ENCODE measurements at places on chromosomes 7 and 10.

- no peak for DNase-seq
Measured at GRCh38 chr10:72095195-72095594, 6.8 kb upstream of the SPOCK2 start.

- no peak for DNase-seq
Measured at GRCh38 chr10:59553162-59553900, 156.3 kb downstream of the SLC16A9 start.

GRCh38 chr10:49539320-49539885 is 482 bp upstream of the ERCC6 start:
- DNase-seq: no peak

GRCh38 chr10:92432596-92432995 is 141.3 kb downstream of the IDE start:
- DNase-seq: no peak

GRCh38 chr7:80608336-80608735 is 30.1 kb upstream of the CD36 start:
- no peak for DNase-seq

- DNase-seq: no peak
Measured at GRCh38 chr7:67807826-67808225, 811.2 kb downstream of the TYW1 start.

DNA sequence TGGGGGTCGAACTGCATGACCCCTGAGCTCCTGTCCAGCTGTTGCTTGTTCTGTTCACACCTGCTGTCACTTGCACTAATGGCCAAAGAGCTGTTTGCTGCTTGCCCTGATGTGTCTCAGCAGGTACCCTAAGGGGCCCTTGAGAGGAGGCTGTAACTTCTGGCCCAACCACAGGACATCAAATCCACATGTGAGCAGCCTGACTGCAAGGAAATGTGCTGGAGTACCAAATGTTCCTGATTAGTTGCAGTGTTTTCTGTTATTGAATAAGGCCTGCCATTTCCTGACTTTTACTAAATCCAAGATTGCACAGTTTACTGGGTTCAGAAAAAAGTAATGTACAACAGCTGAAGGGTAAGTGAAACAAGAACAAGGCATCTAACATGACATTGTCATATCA is 91.7 kb upstream of the IL6 start:
- DNase-seq: no peak

- DNase-seq: no peak
Measured at GRCh38 chr7:136293272-136293671, 316.1 kb upstream of the MTPN start.

Measured in stimulated activated naive CD8-positive, alpha-beta T cell treated with anti-CD3 and anti-CD28 coated beads, Interleukin-15, Interleukin-2, amounts not matched to agents 100 U/mL and 50 U/mL, for 24 hours (primary cell).